ENCODE measurements at places on chromosomes 6 and 20.

GRCh38 chr20:36461600-36462439, 79.5 kb upstream of the MYL9 start:
- DNase-seq, result no peak

GRCh38 chr6:44202972-44203750, 13.6 kb upstream of the MYMX start:
- no peak for DNase-seq

- no peak for DNase-seq
Observed at GRCh38 chr20:2713285-2713684, 20.7 kb downstream of the EBF4 start.

- DNase-seq, result no peak
Observed at GRCh38 chr6:75333676-75334200, 49.1 kb upstream of the TMEM30A start.

DNA sequence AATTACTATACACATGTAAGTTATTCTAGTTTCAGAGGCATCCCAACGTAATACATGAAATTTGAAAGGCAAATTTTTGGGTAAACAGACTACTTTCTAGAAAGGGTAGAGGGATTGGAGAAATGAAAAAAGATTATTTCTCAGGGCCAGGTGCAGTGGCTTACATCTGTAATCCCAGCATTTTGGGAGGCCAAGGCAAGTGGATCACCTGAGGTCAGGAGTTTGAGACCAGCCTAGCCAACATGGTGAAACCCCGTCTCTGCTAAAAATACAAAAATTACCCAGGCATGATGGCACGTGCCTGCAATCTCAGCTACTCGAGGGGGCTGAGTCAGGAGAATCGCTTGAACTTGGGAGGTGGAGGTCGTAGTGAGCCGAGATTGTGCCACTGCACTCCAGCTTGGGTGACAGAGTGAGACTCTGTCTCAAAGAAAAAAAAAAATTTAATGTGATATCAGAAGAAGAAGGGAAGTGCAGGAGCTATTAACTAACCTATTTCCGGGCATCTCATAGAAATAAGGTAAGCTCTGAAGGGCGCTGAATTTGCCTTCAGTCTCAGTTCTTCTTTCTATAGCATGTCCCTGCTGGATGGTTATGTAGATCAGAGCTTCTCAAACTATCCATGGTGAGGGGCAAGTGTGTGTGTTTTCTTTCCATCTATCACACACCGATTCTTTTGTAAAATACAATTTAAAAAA, 100.3 kb upstream of the MTHFD1L start:
- DNase-seq, result no peak

Measured in amniotic stem cell (primary cell).